EH (cell line): ENCODE measurements at places on chromosomes 6 and 20.

DNA sequence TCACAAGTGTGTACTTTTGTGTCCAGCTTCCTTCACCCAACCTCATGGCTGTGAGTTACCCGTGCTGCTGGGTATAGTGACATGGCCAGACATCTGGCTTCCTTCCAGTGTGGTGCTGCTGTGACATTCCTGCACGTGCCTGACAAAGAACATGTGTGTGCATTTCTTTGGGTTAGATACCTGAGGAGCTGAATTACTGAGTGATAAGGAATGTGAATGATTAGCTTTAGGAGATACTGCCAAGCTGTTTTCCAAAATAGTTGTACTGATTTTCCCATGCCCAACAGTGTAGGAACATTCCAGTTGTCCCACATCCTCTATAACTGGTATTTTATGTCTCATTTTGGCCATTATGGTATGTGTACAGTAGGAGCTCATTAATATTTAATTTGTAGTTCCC is 132.5 kb downstream of the PREX1 start:
- DNase-seq = peak; percentile 77

DNA sequence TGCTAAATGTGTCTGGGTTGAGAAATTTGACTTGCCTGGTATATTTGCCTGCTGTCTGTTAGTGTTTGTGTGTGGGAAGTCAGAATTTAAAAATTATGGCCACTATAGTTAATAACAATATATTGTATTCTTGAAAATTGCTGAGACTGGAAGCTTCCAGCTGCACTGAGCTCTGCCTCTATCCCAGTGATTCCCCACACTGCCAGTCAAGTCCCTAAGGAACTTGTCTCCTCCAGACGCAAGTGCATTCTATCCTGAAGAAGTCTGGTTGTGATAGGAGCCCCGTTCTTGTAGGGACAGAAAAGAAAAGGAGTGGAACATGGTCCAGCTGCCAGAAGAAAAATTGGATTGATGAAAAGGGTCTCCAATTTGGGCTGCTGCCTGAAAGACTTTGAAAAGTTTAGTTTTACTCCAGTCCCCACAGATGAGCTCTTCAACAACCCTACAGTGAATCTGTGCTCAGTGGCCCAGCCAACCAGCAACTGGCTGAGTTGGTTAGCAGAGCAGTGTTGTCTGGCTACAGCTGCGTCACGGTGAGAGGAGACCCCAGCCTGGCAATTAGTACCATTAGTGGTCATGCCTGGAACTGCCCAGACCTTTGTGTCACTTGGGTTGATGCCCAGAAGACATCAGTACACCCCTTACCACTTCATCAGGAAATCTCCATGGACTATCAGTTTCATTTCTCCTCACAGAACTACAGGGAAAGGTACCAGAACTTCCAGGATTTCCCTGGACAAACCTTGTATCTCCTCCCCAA is 183.1 kb upstream of the MCHR2 start:
- peak; percentile 19 for DNase-seq

DNA sequence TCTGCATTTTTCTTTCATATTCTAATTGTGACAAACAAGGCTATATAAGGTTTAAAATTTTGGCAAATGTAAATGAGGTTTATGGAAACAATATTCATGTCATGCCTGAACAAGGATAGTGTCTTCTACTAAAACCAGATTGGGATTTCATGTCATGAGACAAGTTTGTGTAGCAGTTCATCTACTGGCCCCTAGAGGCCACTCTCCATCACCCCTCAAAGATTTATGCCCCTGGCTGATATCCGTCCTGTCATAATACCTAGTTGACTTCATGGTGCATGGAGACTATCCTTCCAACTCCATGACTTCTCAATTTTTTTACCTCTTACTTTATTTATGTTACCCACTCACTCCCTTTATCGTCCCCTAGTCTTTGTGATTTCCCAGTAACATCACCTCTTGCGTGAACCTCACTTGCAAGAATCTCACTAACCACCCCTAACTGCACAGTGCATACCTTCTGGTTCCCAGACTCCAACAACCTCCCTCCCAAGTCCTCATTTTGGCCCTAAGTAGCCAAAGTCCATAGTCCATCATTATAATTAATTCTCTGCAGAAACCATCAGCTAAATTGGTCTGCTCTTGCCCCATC is 179.8 kb downstream of the TASP1 start:
- peak; percentile 52 for DNase-seq

GRCh38 chr20:942611-943010 is 26.5 kb upstream of the ANGPT4 start:
- no peak for DNase-seq

DNA sequence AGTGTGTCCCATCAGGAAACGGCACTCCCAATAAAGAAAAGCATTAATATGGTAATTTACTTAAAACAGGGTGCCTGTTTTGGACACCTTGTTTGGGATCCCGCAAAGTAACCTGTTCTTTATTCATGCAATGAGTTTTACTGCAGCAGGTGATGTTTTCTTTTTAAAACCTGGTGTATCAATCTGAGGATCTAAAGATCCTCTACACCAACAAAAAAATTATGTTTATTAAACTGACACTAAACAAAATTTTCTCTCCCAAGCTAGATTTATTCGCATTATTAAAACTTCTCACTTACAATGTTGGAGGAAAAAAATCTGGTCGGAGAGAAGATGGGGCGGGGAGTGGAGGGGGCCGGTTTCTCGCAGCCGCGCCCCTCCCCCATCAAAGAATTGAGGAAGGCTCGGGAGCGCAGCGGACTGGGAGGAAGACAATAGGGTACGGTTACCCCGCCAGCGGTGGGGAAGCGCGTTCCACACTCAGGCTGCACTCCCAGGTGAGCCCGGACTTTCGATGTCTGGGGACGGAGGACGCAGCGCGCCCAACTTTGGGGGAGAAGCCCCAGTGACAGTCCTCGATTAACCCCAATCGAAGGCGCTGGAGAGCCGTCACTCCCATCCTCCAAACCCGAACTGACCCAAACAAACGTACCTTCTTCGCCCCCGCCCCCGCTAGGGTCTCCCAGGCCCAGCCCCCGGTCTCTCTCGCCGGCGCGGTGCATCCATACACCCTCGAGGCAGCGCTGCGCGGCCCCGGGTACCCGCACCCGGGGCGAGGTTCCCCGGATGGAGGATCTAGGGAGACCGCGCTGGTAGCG is 1.3 kb downstream of the CD24 start:
- DNase-seq = no peak

DNA sequence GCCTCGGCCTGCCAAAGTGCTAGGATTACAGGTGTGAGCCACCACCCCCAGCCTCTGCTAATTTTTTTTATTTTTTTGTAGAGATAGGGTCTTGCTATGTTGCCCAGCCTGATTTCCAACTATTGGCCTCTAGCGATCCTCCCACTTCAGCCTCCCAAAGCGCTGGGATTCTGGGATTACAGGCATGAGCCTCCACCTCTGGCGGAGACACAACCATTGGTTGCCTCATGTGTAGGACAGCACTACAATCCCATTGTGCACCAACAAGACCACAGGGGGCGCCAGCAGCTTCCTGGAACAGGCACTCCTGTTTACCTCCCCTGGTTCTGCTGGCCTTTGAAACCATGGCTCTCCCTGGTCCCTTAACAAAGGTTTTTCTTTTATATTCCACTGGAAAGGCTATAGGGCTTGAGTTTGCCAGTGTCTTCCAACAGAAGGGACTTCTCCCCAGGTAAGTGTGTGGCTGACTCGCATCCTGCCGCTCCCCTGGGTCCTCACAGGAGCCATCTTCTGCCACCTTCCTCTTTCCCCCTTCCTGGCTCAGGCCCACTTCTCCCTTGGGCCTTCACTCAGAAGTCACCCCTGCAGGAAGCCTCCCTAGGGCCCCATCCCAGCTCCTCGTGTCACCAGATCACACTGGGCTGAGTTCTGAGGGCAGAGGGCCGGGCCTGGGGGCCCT is 39.2 kb upstream of the TLDC2 start:
- DNase-seq = peak; percentile 67

DNA sequence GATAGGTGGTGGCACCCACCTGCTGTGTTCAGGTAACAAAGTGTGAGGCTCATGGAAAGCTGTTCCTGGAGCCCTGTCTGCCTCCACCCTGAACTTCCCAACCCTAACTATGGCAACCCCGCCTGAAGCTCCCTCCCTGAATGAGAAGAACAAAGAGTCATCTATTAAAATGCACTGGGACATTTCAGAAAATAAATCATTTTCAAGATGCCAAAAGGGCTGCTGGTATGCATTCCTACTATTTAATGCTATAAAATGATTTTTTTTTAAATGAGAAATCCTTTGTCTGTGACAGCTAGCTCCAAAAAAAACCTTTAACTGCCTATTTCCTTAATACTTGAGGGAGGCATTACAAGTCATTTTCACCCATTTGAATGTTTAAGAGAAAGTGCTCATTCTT is 84.3 kb upstream of the MRPS10 start:
- peak; percentile 36 for DNase-seq

- no peak for DNase-seq
These were observed 1096.5 kb downstream of the KIF16B start for GRCh38 chr20:15476781-15477180.

DNA sequence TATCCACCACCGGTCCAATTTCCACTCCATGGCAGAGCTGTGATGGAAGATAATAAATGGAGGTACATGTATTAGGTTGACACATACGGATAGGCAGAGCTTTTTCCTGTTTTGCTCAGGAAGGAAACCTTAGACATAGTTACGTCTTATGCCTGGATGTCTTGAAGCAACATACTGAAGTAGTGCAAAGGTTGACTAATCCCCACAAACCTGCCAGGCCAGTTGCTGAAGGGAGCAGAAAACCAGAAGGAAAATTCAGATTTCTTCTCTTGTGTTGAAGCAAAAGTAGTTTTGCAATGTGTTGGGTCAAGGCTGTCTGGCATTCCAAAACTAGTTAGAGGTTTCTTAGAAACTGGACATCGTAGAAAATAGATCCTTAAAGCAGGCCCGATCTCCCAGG is 68.7 kb downstream of the PHACTR1 start:
- DNase-seq = no peak

- peak; percentile 89 for DNase-seq
These were observed 894.3 kb downstream of the TFAP2A start for GRCh38 chr6:9520417-9521151.

DNA sequence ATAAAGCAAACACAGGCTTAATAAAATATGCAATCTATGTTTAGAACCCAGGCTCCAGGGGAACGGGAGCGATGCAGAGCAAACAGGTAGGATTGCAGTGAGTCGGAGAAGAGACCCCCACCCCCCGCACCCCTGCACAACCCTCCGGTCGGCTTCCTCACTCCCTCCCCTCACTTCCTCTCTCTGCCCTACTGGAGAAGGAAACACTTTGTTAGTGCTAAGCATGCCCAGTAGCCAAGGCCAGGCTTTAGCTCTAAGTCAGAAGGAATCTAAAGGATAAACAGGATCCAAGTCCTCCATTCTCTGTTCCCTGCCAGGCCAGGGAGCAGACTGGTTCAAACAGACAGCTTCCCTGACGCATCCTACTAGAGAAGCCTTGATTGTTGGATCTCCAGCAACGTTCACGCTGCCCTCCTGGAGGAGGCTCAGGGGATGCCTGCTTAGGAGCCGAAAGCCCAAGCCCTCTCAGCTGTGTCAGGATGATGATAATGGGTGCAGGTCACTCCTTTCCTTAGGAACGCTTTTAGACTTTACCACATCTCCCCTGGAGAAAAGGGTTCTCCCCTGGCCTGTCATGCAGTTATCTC is 14.7 kb downstream of the FOXQ1 start:
- peak; percentile 60 for DNase-seq

GRCh38 chr20:48723308-48724264 is 104.2 kb downstream of the PREX1 start:
- no peak for DNase-seq

GRCh38 chr6:131581523-131581922 is 8.5 kb downstream of the ARG1 start:
- no peak for DNase-seq

GRCh38 chr6:149900620-149901443 is 2.9 kb upstream of the RAET1E start:
- no peak for DNase-seq

- DNase-seq = no peak
These were observed 67.3 kb downstream of the NPEPL1 start for GRCh38 chr20:58759947-58760346.

GRCh38 chr20:23152308-23152892 is 66.3 kb upstream of the CD93 start:
- DNase-seq = peak; percentile 86

DNA sequence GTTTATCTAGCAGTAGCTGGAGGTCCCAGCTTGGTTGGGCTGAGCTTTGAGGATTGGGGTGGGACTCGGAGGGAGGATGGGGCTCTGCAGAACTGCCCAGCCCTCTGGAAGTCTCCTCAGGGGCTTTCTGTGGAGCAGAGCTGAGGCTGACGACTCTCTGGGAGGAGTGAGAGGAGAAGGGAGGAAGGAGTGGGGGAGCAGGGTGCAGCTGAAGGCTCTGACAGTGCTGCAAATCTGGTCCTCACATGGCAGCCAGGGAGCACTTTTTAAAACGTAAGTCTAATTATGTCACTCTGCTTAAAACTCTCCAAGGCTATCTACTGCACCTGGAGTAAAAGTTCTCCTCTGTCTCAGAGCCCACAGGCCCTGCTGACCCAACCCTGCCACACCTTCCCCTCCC is 32.4 kb downstream of the GRM4 start:
- no peak for DNase-seq

DNA sequence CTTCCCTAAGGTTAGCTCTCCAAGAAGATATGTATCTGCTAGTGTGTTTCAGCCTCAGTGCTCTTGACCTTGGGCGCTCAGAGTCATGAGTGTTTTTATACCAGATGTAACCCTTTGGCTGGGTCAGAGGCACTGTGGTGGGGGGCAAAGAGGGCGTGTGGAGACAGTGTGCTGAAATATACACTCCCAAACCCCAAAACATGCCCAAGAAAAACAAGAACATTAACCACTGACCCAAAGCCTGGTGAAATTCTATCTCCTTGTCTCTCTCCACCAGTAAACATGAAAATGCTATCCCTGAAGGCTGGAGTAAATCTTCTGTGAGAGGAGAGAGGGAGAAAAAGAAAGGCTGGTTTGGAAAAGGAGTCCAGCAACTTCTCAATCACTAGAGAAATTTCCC is 47.9 kb downstream of the ISM1 start:
- DNase-seq = no peak

DNA sequence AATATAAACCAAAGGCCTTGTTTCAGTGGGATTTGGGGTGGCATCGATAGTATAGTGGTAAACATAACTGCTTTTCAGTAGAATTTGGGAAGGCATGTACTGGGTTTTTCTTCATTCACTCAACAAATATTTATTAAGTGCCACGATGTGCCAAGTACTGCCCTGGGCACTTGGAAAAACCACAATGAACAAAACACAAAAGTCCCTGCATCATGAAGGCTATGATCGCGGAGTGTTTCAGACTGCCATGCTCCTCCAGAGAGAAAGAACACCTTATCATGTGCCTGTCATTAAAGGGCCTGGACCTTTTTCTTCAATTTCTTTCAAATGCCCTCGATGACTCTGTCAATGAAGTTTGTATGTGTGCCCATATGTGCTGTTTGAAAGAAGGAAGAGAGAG is 59.2 kb upstream of the CEP85L start:
- DNase-seq = no peak

GRCh38 chr6:3849681-3850450 is 693 bp downstream of the FAM50B start:
- DNase-seq = no peak

GRCh38 chr20:5150226-5151076 is 23.6 kb downstream of the CDS2 start:
- peak; percentile 45 for DNase-seq
